ENCODE measurements at places on chromosomes 5 and 9.

DNA sequence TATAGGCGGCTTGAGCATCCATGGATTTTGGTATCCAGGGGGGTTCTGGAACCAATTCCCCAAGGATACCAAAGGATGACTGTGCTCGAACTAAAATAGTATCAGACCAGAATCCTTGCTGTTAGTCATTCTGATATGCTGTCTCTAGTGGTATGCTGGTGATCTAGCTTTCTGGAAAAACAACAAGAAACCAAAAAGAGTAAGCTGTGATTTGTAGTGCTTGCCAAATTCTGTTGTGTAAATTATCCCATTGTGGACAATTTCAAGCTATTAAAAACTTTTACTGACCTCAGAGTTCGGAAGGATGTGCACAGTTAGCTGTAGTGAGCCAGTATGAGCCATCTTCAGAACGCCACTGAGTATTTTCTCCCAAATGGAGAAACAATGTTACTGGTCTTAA, 99.0 kb upstream of the FBN2 start:
- DNase-seq, result no peak

DNA sequence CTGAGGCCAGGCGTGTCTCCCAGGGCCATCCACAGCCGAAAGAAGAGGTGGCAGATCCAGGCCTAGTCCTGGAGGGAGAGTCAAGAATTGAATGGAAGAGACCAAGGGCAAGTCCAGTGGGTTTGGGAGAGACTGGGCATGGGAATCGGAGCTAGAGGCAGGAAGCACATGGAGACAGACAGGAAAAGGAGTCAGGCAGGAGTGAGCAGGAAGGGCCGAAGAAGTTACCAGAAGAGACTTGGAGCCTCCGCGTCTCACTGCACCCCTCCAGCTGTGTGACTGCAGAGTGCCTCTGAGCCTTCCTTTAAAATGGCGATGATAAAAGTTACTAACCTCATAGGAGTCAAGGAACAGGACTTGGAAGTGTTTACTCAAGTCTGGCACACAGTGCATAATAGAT, 64.4 kb upstream of the ANGPTL2 start:
- DNase-seq, result no peak

DNA sequence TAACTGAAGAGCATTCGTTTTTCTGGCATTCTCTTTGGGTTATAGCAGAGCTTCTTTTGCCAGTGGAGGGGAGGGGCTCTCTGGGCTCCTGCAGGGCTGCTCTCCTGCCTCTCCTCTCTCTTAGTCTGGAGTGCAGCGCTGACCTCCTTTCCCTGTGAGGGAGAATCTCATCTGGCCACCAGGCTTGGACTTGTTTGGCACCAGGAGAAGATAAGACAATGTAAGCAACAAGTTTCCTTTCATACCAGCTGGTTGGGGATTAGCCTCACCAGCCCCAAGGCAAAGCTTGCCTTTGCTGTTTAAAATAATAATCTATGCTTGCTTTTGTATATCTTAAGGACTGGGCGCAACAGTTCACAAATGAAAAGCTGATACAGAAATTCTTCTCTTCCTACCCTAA, 196.4 kb downstream of the TLE4 start:
- DNase-seq, result no peak

DNA sequence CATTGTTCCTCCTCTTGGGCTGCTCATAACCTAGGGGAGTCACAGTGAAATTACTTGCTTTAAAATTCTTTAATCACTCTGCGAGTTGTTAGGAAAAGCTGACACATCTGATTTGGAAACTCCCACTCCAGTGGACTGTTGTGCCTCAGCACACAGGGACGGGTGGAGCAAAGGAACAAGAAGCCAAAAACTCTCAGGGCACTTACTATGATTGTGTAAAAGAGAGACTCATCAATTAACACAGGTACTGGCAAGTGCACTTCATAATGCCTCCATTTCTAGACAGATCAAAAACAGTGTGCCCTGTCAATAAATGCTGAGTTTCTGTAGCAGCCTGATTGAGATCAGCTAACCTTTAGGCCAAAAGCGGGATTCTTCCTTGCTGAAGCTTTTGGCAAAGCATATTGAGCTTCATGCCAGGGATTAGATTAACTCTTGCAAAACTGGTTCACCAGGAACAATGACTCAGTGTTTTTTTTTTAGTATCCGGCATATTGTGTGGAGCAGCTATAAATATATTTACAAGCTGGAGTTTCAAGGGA, 55.9 kb downstream of the TMC1 start:
- DNase-seq, result no peak

DNA sequence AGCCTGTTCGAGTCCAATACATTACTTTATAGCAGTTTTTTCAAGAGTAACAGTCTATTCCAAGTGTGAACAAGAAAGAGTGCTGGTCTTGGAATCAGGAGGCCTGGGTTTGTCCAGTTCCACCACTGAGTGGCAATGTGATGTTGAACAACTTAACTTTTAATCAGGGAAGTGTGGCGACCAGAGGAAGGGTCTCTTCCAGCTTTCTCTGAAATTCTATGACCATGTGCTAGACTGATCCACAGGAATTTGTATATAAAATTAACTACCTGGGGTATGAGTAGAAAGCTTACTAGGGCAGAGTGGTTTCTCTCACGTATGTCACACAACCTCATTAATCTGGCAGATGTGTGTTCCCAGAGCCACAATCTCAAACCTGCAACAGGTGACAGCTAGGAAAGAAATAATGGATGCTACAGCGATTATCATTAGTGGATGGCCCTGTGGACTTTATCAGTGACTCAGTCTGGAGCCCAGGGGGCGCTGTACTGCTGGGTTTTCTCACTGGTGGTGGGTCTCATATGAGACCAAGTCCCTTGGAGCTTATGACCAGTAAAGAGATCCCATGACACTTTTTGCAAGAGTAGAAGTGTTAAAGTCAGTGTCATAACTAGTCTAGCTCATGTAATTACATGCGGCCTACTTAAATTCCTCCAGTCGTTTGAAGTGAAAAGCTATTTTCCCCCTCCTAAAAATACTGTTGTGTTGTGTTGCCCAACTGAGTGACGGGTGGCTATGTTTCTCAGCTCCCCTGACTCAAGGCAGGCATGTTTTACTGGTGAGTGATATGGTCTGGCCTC, 116.5 kb downstream of the GDNF start:
- DNase-seq, result no peak

DNA sequence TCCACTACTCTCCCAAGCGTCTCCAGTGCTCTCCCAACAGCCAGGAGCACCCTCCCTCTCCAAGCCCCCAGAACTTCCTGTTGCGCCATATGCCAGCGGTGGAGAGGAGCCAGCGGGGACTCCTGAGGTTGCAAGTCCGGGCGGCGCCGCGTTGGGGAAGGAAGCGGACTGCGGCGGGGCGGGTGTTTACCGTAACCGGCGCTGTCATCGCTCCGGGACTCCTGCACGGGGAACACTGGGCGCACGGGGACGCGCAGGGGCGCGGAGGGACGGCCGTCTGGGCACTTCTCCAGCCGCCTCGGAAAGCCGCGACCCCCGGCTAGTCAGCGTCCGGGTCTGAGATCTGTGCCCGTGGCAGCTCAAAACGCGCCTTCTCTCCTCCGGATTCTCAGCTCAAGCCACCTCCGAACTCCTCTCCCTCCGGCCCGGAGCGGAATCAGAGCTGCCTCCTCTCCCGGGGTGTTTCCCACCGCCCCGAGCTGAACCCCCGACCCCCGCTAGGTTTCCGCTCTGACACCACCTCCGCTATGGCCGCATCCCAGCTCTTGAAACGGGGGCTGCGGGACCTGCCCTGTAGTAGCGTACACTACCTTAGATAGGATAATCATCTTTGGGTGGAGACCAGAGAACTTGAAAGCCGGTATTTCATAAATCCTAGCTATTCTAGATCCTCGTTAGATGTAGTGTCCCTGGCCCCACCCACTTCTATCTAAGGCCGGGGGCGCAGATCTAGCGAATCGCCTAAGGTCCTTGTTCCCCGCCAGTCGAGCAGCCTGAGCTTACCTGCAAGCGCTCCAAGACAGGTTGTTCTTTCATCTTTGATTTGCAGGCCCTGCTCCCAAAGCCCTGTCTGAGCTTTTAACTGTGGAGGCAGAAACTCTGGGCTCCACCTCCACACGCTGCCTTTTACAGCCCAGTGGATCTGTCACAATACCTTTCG, at the start of gene TRPM6:
TSS of gene TRPM6 (minus strand) at position 881 of the 940 bp plus-strand sequence. CDS start at position 816, 65 bp downstream.
- no peak for DNase-seq

DNA sequence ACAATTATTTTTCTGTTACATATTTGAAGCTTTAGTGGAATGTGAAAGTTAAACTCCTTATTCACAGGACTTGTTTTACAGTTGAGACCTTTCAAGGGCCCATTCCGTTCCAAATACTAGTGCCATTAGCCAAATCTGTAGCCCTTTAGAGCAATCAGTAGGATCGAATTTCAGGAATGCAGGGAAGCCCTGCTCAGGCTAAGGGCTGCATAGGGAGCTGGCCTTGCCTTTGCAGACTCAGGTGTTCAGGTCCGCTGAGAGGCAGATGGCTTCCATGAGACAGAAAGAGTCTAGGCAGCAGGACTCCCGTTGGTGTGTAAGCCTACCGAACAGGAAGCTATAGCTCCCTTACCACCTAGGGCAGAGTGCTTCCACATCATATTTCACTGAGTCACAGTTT, 150.1 kb upstream of the SLC27A6 start:
- no peak for DNase-seq

DNA sequence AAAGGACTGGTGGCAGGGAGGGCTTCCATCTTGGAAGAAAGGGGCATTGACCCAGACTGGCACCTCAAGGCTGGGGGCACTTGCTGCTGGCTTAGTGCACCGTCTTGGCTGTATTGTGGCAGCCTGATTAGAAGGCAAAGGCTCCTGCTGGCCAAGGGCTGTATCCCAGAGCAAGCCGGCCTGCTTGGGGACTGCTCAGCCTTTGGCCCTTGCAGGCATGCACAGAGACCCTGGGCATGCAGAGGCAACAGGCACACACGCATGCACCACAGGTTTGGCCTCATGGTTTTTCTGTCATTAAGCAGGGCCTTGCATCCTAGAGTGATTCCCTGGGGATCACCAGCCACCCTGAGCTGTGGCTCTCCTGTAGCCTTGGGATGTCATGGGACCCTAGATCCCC, 29.0 kb downstream of the PITX1 start:
- no peak for DNase-seq

DNA sequence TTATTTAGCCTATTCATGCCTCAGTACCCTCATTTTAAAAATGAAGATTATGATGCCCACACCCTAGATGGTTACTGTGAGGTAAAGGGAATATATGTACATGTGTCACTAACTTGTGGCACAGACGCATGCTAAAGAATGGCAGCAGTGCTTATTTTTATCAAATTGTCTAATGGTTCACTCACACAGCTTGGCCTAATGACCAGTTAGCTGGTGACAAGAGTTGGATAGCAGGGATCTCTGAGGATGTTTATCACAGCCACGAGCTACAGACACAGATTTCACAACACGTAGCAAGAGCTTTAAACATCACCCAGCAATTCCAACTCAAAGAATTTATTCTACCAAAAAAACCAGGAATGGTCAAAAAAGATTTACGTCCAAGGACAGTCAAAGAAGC, 7.2 kb downstream of the BAG1 start:
- DNase-seq, result no peak

DNA sequence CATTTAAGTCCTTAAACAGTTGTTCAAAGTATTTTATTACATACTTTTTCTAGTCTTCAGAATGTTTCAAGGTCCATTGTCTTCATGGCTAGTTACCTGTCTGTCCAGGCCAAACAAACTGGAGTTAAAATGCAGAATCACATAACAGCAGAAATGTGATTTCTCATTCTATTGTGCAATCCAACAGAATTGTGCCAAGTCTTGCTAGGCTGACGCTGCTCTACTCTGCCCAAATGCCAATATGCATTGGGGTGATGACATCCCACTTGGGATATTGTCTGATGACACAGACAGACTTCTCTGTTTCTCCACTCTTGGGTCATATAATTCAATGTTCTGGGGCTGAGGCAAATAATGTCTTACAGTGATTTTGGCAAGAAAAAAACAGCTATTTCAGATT, 5.2 kb upstream of the SLC22A5 start:
- DNase-seq, result no peak

DNA sequence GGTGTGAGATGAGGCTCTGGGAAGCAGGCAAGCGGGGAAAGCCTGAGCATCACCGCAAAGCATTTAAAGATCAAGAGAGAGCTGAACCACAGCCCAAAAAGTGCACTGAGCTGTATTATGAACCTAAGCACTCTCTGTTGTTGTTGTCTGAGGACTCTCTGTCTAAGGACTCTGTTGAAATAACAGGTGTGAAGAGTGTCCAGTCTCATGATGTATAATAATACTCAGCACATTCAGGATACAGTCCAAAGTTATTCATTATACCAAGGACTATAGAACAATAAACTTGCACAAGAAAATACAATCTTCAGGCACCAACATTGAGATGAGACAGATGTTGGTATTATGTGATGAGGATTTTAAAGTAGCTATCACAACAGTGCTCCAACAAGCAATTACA, 71.8 kb upstream of the CTSV start:
- no peak for DNase-seq

DNA sequence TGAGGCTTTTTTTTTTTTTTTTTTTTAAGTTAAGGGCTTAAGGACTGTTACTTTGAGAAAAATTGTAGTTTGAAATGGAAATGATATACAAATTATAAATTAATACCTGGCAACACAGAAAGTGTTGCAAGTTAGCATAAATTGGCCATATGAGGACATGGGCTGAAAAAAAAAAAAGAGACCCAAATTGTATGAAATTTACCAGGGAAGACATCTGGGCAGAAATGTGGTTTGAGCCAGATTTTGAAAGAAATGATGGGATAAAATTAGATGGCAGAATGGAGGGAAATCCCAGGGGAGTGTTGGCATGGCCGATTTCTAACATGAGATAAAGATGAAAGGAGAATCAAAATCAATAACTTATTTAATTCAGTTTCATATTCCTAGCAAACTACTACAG, 472.1 kb downstream of the CTNND2 start:
- DNase-seq, result no peak

GRCh38 chr9:86902991-86903733, 44.1 kb downstream of the GAS1 start:
- DNase-seq, result no peak

- no peak for DNase-seq
Measured at GRCh38 chr5:157502143-157502647, 42.2 kb downstream of the NIPAL4 start.

- no peak for DNase-seq
Measured at GRCh38 chr5:83199126-83199525, 121.8 kb downstream of the XRCC4 start.

DNA sequence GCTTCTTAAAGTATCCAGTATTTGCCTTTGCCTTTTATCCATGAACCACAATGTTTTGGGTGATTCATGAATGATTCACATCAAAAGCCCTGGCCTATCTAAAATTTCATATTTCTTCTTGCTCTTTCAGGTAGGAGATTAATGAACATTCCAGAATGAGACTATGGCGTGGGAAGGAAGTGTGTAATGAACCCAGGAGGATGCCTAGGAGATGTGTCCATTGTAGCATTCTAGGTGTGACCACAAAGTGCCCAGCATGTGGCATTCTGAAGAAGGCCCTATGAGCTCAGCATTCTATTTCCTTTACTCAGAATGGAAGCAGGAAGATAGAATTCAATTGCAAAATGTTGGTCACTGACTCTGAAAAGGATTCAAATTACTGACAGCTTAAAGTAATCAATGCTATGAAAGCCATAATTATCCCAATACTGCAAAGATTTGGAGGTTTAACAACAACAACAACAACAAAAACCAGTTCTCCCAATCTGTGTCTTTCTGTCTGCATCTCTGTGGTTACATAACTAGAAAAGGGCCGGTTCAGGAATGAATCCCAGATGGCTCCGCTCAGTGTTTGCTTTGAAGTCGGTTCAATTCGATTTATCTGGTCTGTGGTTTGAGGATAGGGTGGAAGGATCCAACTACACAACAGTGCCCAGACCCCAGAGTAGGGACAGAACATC, 126.7 kb downstream of the FOXD1 start:
- DNase-seq, result no peak

- DNase-seq, result no peak
Measured at GRCh38 chr9:70428781-70429180, 14.3 kb upstream of the KLF9 start.

- no peak for DNase-seq
Measured at GRCh38 chr9:108142142-108142503, 652.6 kb upstream of the KLF4 start.
